Stomach (tissue), 19 donors: ENCODE measurements at places on chromosomes 16 and 17. TPM values are rescaled to one million over a fixed set of nuclear protein-coding genes. Genes with fewer than 3 reads are reported as not detected.

SMIM22 gene
- total RNA-seq = 300 TPM

DNA sequence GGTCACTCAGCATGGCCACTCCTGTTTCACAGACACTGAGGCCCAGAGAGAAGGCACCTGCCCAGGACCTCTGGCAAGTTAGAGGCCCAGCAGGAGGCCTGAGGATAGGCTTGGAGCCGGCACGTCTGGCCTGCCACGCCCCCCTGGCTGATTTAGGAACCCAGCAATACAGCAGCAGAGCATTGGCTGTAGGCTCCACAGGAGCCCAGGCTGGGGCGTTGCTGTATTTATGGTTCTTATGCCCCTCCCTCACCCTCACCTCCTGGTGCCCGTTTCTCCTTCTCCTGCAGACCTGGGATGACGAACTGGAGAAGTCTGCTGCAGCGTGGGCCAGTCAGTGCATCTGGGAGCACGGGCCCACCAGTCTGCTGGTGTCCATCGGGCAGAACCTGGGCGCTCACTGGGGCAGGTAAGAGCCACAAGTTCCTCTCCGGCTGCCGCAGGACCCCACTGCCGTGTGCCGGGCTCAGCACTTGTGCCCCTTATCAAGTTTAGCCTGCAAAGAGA lies 25.8 kb downstream of the CRISPLD2 start:
- H3K27ac ChIP-seq = no peak overlapping the region
- peaks cover 5% of the 10 kb centered on the region for H3K27me3 ChIP-seq
- H3K4me1 ChIP-seq = peaks cover 29% of the 10 kb centered on the region
- no peak for DNase-seq

GRCh38 chr17:39096508-39097149 lies 54.8 kb downstream of the PLXDC1 start:
- peaks cover 58% of the 10 kb centered on the region for H3K4me1 ChIP-seq
- DNase-seq = peak; percentile 59
- H3K27ac ChIP-seq = peak overlapping the region; percentile 55
- H3K4me3 ChIP-seq = no peak overlapping the region
- H3K27me3 ChIP-seq = no peaks in the 10 kb centered on the region

- no peaks in the 10 kb centered on the region for H3K27me3 ChIP-seq
- no peaks in the 10 kb centered on the region for H3K4me1 ChIP-seq
- no peaks in the 10 kb centered on the region for H3K36me3 ChIP-seq
- DNase-seq = no peak
- H3K4me3 ChIP-seq = no peak overlapping the region
- H3K27ac ChIP-seq = no peak overlapping the region
Observed at GRCh38 chr16:79312502-79312901, 288.0 kb downstream of the MAF start.

DNA sequence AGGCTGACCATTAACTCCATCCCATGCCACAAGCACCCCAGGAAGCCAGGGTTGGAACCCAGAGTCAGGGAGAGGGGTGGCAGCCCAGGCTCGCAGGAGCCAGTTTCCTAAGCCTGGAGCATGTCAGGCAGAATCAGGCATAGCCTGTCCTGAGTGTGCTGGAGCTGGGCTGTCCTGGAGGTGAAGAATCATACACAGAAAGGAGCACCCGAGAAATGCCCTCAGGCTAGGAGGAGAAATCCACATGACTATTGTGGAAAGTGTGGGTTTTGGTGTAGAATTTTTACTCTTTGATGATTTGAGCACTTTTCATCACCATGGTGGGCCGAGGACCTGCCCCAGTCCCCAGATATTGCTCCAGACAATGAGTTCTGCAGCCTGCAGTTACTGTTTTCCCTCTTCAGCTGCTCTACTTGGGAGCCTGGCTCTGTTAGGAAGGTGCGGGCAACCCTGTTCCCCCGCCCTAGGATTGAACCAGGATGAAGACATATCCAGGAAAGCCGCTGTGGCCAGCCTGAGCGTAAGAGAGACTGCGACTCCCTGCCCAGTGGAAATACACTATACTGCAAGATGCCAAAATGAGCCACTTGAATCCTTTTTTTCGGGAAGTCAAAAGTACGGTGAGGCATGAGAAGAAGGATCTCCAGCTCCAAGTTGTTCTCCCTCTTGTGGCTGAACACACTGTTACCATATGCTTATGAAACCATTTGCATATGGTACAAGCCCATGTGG lies 29.0 kb upstream of the HEATR6 start:
- peaks cover 21% of the 10 kb centered on the region for H3K27me3 ChIP-seq
- DNase-seq = no peak
- no peak overlapping the region for H3K4me3 ChIP-seq
- H3K27ac ChIP-seq = no peak overlapping the region
- H3K4me1 ChIP-seq = peaks cover 5% of the 10 kb centered on the region
